Activated naive CD4-positive, alpha-beta T cell treated with anti-CD3 and anti-CD28 coated beads, Interleukin-2, amount 50 U/mL, for 16 hours (primary cell): ENCODE measurements at places on chromosomes 12 and 14.

GRCh38 chr14:50619569-50620141 is 48.5 kb downstream of the SAV1 start:
- DNase-seq, result no peak

DNA sequence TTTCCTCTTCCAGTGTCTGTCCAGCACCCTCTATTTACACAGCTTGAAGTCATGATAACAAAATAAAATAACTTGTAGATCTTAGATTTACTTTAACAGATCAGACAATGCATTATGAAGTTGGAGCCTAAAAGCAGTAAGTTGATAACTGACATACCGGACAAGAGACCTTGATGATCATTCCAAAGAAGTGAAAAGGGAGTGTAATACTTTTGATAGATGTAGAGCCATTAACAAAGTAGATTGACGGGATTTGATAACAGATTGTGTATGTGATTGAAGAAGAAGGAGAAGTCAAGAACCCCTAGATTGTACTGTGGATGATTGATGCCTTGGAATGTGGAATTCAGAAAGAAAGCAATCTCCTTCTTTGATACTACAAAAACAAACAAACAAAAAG is 403.8 kb upstream of the MGAT4C start:
- no peak for DNase-seq

GRCh38 chr14:55074662-55075061 is 23.2 kb downstream of the MAPK1IP1L start:
- DNase-seq, result no peak

DNA sequence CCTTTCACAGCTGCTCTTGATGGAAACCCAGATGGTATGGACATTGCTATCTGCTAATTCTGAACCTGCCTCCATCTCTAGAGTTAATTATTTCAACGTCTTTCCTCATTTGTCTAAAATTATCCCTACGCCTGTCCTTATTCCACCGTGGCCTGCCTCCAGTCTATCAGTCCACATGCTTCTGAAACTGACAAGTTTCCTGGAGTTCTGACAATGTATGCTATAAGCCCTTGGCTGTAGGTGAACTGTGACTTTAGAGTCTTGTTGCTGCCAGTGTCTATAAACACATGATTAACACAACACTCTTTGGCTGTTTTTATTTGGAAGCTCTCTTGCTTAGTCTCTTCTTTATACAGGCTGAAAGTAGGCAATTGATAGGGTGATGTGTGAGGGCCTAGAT is 1052.9 kb downstream of the TMTC2 start:
- no peak for DNase-seq

DNA sequence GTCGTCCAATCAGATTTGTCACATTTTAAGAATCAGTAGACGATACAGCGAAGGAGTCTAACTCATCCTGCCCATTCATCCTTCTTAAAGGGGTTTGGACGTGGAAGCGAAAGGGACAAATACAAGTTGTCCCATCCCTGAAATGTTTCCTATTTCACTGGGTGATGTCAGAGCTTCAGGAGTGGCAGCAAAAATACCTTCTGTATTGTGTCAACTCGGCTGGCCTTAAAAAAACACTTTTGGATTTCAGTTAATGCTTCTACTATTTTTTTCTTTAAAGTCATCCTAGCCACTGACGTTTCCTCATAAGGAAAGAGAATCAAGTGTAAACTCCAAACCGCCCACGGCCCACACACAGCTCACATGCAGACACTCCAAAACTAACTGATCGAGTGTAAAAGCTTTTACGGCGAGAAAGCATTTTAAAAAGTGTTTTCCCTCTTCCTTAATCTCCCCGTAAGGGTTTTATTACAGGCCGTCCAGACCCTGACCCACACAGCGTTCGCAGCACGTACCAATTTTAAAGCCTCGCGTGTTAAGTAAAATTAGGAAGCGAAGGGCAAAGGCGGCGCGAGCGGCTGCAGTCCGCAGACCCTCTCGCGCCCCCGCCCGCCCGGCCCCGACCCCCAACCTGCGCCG is 593 bp downstream of the CFL2 start:
- peak; percentile 54 for DNase-seq

- DNase-seq, result no peak
Measured at GRCh38 chr14:102403028-102403427, 40.3 kb downstream of the TECPR2 start.

- DNase-seq, result no peak
Measured at GRCh38 chr14:100428727-100429126, 105.6 kb downstream of the SLC25A47 start.

GRCh38 chr12:48028541-48029431 is 24.5 kb upstream of the COL2A1 start:
- DNase-seq, result no peak

DNA sequence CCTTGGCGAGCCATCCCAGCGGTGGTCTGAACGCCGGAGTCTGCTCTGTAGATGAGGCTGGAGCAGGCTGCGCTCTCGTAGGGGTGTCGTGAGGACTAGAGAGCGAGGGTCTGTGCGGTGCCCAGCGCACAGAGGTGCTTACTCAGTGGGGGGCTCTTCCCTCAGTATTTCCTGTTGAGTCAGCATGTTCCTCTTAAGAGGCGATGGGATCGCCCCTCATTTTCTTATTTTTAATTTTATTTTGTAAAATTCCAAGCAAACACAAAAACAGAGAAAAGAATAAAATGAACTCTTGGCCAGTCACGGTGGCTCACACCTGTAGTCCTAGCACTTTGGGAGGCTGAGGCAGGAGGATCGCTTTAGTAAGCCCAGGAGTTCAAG is 40.8 kb upstream of the BCL7A start:
- DNase-seq, result no peak

- no peak for DNase-seq
Measured at GRCh38 chr14:60204843-60205774, 39.9 kb upstream of the DHRS7 start.

GRCh38 chr12:94699801-94700200 is 49.4 kb upstream of the TMCC3 start:
- DNase-seq, result no peak

DNA sequence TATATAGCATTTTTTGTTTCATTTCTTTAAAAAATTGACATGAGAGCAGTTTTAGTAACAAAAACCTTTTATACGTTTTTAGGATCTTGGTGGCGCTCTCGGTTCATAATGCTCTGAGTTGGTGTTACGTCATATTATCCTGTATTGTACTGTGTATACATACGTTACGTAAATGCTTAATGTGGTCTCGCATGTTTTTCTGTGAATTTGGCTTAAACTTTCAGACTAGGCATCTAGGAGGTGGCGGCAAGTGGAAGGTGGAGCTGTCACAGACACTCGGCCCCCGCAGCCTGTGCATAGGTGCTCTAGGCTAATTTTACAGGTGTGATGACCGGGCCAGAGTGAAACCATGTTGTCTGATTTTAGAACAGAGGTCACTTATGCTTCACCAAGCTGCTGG is 60.0 kb downstream of the PPP2R5C start:
- DNase-seq, result peak; percentile 50

DNA sequence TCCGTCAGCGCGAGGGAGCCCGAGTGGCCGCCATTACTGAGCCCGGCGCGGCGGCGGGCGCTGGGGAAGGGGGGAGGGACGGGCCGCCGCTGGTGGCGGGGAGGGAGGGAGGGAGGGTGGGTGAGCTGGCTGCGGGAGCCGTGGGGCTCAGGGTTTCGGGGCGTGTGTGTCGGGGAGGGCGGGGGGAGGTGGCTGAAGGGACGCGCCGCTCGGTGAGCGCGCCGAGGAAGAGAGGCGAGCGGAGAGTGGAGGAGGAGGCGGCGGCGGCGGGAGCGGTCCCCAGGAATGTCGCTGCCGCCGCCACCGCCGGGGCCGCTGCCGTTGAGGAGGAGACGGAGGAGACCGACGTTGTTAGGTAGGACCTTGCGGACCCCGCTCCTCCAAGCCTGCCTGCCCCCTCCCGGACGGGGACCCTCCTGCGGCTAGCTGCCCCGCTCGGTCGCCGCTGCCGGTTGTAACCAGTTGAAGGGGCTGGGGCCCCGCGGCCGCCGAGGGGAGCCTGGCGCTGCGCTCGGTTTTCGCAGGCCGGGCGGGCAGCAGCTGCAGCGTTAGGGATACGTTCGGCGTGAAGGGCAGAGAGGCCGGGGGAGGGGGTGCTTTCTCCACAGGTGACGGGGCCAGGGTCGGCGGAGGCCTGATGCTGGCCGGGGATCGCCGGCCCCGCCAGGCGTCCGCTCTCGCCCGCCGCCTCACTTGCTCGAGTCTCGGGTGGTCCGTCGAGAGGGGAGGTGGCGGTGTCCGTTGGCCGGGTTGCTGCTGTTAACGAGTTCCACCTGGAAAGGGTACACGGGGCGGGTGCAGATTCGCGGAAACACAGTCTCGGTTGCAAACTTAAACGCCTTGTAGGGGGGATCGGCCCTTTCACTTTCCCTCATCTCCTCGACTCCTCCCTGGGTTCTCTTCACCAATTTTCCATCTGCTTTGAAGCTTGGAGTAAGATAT is at the start of gene ARHGAP5:
Gene ARHGAP5, plus strand, starts transcription at position 224 of the 942 bp plus-strand sequence. CDS start 13,366 bp downstream, outside the sequence.
- peak; percentile 76 for DNase-seq

DNA sequence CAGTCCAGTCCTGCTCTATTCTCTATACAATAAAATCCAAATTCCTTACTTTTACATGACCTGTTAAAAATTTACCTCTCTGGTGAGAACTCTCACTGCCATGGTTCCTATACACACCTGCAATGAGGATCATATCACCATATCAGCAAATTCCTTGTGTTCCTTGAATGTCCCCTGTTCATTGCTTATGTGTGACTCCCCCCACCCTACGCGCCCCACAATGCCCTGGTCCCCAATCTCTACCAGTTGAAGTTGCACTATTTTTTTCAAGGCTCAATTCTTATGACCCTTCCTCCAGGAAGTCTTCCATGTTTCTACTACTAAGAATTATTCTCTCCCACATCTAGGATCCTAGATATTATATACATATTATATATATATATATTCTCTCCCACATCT is 82.2 kb upstream of the NEDD1 start:
- DNase-seq, result no peak

GRCh38 chr12:113149361-113150150 is at the start of gene CFAP73:
CFAP73 (plus strand) TSS chr12:113149724; CDS start chr12:113149858, 134 bp downstream.
- DNase-seq, result no peak

GRCh38 chr12:116319898-116320621 is 42.6 kb upstream of the MED13L start:
- no peak for DNase-seq

DNA sequence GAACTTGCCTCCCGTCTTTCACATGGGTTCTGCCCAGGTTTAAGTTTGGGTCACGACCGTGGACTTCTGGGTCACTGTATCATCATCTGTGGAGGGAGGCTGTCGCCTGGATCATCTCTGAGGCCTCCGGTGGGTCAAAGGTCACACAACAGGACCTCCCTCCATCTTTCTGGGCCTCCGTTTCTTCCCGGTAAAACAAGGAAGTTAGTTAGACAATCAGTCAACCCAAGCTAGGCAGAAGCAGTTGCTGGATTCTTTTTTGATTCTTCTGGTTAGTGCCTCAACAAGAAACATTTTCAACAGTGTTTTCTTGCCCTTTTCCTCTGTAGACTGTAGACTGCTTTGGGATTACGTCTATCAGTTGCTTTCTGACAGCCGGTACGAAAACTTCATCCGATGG is 186.6 kb upstream of the BCL2L14 start:
- DNase-seq, result no peak
